ENCODE measurements at places on chromosomes 5 and 9.

- DNase-seq, result no peak
Measured at GRCh38 chr9:136700304-136700703, 12.1 kb upstream of the DIPK1B start.

GRCh38 chr5:137611794-137612435 lies 112.8 kb upstream of the SPOCK1 start:
- no peak for DNase-seq

DNA sequence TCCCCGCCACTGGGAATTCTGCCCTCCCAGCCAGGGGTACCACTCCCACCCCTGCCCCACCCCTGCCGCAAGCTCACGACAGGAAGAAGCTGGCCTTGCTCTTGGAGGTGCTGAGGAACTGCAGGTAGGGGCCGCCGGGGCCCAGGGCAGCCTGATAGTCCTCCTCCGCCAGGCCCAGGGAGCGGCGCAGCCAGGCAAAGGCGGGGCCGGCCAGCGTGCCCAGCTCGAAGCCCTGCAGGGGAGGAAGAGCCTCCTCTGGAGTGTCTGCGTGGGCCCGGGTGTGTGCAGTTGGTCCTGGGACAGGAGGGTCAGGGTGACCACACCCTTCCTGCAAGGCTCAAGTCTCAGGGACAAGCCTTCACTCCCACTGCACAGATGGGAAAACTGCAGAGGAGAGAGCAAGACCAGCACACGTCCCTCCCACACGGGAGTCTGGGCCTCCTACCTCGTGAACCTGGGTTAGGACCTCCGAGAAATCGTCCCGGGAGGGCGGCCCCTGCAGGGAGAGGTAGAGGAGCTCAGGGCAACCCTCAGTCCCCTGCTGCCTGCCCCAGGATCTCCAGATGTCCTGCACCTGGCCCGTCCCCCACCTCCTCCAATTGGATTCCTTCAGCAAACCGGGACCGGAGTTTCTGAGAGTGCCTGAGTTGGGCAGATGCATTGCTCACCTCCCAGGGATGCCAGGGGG lies 2.4 kb downstream of the PIP5KL1 start:
- no peak for DNase-seq

DNA sequence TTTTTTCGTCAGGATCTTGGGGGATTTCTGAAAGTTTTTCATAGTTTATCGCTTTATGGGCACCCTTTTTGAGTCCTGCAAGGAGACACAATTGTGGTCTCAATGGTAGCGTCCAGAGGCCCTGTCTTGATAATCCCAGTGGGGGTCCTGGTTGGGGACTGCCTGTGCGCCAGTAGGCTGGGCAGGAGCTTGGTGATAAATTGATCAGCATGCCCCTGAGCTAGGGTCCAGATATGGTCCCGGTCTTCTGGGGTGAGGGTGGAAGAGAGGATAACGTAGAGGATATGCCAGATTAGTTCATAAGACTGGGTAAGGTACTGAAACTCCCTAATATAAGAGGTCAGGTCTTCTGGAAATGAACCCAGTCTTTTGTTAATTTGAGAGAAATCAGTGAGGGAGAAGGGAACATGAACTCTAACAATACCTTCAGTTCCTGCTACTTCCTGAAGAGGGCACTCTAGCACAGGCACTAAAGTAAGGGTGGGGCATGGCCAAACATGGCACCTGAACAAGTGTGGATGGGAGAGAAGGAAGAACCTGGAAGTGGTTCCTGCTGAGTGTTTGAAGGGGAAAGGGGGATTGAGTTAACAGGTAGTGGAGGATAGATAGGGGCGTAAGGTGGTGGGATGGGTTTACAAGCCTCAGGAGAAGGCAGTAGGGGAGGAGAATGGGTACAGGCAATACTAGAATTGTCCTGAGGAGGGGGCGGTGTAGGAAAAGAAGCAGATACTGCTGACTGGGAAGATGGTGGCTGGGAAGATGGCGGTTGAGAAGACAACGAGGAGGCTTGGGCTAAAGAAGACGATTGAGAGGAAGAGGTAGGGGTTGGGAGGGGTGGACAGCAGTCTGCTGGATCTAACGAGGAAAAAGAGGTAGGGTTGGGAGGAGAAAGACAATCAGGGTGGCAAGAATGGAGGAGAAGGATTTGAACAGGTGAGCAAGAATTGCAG lies 33.8 kb upstream of the ANXA2R start:
- DNase-seq, result no peak

- no peak for DNase-seq
Measured at GRCh38 chr9:93060746-93061259, 2.3 kb downstream of the SUSD3 start.

DNA sequence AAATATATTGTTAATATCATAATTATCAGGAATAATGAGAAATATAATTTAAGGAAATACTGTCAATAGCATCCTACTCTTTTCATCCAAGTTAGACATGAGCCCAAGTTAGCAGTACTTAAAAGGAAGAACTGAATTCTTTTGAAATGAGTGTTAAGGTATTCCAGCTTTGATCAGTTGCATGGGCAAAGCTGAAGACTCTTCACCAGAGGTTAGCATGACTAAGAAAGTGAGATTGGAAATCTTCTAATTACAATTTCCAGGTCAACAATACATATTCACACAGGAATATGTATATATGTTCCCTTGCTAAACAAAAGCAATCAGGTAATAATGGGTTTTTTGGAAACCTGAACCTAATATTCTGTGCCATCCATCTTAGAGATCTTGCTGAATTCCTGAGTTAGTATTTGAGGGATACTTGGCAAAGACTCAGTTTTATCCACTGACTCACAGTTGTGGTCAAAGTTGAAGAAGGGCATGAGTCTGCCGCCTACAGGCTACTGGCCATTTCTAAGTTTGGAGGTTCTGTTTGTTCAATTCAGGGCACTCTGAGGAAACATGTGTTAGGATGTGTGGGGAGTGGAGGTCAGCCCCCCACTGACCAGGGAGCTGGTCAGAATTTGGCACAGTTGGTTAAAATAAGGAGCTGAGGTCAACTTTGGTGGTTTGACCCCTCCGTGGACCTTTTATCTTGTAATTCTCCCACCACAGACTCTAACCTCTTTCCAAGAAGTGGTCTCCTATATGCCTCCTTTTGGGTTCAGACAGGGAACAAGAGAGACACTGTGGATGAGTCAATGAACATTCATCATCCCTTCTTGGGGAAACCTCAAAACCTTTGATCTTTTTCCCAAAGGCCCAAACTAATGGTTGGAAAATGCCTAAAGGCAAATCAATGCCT lies 118.3 kb downstream of the PIK3R1 start:
- no peak for DNase-seq

GRCh38 chr5:4374866-4375265 lies 765.3 kb upstream of the ADAMTS16 start:
- DNase-seq, result no peak

DNA sequence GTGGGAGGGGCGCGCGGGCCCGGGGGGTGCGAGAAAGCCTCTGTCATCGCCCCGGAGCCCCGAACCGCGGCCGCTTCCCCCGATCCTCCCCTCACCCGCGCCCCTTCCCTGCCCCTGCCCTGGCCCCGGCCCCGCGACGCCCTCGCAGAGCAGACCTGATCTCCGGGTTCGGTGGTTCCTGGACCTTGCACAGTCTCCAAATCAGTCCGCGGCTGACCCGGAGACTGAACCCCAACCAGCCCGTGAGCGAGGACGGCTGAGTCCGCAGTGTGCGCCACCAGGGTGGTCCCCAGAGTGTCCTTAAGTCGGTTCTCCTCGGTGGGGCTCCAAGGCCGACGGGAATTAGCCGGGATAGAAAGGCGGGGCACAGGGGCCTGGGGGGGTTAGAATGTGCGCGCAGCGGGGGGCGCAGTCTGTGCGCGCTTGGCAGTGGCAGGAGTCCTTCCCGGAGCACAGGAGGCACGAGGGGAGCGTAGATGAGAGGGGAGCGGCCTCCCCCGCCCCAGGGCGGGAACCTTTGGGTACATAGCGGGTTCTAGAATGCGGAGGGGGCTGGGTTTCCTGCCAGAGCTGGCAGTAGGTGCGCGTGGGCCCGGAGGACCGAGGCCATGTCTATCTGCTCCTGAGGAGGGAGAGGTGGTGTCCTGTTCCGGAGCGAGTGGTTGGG lies 779 bp downstream of the PKN3 start:
- DNase-seq, result no peak

GRCh38 chr9:96612105-96612965 lies 7.3 kb downstream of the CDC14B start:
- no peak for DNase-seq

GRCh38 chr9:132014218-132014805 lies 65.4 kb downstream of the MED27 start:
- no peak for DNase-seq

DNA sequence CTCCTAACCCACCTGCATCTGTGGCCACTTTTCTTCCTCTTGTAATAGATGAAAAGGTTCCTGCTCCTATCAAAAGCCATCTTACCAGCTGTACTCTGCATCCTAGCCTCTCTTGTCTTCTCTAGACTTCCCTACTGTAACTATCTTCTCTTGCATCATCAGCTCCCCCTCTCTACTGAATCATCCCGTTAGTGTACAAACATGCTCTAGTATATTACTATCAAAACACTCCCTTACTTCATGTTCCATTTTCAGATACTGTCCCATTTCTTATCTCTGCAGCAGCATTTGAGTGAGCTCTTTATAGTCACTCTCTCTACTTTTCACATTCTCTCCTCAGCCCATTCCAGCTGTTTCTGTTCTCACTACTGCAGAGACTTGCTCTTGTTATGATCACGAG lies 2.8 kb downstream of the SRA1 start:
- no peak for DNase-seq

DNA sequence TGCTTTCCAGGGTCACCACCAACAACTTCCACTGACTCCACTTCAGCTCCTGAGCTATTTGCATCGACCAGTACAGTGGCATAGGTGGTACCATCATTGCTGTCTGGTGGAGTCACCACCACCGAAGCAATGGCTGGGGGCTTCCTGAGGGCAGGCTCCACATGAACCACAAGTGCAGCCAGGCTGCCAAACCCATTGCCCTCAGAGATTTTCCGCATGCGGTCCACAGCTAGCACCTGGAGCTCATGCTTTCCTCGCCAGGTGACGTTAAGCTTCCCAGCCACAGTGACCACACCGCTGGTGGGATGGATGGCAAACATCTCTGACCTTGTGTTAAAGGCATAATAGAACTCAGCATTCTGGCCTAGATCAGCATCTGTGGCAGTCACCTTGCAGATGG lies 23.1 kb downstream of the FAT2 start:
- DNase-seq, result no peak

DNA sequence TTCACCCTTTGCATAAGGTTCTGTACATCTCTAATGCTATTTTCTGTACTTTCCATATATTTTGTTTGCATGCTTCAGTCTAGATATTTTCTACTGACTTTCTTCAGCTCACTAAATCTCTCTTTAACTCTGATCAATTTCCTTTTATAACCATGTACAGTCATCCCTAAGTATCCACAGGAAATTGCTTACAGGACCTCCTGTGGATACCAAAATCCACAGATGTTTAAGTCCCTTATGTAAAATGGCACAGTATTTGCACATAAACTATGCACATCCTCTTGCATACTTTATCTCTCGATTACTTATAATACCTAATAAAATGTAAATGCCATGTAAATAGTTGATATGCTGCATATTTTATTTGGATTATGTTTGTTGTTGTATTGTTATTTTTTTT lies 442.1 kb downstream of the TLE4 start:
- DNase-seq, result no peak

GRCh38 chr9:124467410-124468060 lies 17.3 kb downstream of the ADGRD2 start:
- no peak for DNase-seq

DNA sequence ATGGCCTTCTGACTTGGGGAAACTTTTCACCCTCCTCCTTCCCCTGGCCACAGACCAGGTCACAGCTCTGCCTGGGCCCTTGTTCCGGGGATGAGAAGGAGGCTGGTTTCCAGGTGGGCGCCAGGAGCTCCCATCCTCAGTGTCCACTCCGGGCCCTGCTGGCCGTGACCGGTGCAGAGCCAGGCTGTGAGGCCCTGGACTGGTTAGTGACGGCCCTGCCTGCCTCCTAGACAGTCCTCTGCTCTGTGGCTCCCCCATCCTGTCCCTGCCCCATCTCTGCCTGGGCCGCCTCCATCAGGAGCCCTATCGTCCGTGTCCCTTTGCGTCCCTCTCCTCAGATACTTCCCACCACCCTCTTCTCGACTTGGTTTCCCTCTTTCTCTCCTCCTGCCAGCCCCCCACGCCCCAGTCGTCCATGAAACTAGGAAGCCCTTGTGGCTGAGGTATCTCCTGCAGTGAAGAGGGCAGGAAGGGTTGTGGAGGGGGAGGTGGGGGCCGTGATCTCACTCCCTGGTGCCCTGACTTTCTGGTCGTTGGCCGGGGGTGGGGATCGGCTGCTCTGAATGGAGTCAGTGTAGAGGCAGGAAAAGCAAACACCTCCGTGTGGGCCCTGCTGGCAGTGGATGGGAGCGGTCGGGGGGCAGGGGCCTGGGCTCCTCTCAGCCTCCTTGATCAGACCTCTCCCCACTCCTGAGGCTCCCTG lies 15.4 kb upstream of the CERCAM start:
- DNase-seq, result no peak

- DNase-seq, result no peak
Measured at GRCh38 chr5:68749631-68750030, 344.2 kb upstream of the SLC30A5 start.

- no peak for DNase-seq
Measured at GRCh38 chr5:58191443-58191842, 268.4 kb downstream of the PLK2 start.

- DNase-seq, result no peak
Measured at GRCh38 chr9:118059484-118060278, 355.5 kb downstream of the TLR4 start.

GRCh38 chr5:152736906-152737305 lies 331.8 kb upstream of the NMUR2 start:
- no peak for DNase-seq

DNA sequence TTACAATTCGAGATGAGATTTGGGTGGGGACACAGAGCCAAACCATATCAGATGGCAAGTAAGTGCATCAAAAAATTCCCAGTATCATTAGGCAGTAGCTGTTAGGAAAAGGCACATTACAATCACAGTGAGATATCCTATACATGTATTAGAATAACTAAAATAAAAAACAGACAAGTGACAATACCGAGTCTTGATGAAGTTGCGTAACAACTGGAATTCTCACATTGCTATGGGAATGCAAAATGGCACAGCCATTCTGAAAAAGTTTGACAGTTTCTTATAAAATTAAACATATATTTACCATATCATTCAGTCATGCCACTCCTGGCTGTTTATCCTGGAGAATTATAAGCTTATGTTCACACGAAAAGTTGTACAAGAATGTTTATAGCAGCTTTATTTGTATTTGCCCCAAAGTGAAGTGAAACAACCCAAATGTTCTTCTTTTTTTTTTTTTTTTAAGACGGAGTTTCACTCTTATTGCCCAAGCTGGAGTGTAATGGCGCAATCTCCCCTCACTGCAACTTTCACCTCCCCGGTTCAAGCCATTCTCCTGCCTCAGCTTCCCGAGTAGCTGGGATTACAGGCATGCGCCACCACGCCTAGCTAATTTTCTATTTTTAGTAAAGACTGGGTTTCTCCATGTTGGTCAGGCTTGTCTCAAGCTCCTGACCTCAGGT lies 93.1 kb upstream of the TLE1 start:
- DNase-seq, result no peak

- DNase-seq, result no peak
Measured at GRCh38 chr9:18075253-18075952, 398.6 kb upstream of the ADAMTSL1 start.

- DNase-seq, result no peak
Measured at GRCh38 chr9:90515510-90515909, 127.1 kb downstream of the DIRAS2 start.
